ENCODE measurements at places on chromosomes 1 and 21.

DNA sequence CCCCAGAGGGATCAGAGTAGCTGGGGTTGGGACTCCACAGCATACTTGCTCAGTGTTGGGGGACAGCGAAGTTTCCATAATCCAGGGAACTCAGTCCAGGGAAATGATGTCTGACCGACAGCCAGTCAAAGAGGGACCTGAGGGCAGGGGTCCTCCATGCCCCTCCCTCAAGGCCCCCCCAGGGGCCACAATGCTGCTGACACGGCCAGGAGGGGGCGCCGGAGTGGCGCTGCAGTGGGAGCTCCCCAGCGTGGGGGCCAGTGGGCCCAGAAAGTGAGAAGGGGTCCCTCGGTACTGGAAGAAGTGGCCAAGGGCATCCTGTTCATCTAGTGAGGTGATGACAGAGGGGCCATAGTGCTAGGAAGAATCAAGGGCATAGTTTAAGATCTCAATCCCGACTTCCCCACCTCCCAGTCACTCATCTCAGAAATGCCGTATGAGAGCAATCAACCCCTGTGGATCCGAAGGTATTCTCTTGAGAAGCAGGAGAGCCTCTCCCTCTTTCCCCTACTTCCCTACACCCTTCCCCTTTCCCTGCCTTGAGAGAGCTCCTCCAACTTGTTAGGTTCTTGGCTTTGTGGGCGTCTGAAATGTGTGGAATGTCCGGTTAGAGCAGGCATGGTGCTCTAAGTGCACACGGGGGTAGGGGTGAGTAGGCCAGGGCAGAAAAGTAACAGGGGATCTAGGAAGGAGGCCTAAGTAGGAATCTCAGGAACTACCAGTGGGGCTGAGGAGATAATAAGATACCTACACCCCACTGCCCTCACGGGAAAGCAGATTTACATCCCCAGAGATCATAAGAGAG is 4.1 kb downstream of the NUDT17 start:
- DNase-seq = no peak

DNA sequence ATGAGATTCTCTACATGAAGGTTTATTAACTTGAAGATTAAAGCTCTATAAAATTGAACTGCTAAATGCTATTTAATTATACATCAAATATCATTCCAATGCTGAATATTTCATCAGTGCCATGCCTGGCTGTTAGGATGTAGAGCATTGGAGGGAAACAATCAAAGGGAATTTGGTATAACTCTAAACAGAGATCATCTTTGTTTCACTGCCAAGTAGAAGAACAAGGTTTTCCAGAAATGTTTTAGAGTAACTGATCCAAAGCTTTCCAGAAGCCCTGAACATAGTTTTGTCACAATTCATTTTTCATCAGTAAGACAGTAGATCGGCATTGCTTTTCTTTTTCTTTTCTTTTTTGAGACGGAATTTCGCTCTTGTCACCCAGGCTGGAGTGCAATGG is 5.9 kb upstream of the DSTYK start:
- DNase-seq = no peak

GRCh38 chr1:29505532-29506220 is 269.4 kb downstream of the PTPRU start:
- peak; percentile 62 for DNase-seq

DNA sequence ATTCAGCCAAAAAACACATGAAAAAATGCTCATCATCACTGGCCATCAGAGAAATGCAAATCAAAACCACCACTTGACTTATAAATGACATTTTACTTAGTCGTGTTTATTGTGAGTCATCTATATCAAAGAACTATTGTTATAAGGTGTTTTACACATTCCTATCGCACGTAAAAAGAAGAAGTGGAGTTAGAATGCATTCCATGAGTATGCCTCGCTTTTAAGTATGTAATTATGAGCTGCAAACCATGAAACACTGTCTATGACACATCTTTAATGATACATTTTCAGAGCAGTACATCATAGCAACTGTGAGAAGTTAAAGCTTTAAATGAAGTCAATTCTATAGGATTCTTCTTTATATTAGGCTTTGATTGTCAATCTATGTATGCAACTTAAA is 614.3 kb upstream of the ADAMTS5 start:
- no peak for DNase-seq

GRCh38 chr1:178046591-178047270 is 47.2 kb upstream of the RASAL2 start:
- DNase-seq = no peak

- no peak for DNase-seq
These were observed 93.7 kb upstream of the C1orf174 start for GRCh38 chr1:3993619-3994375.
